Left lobe of liver (tissue), 2 donors: ENCODE measurements at places on chromosomes 12 and 14.

- no peak for DNase-seq
Observed at GRCh38 chr12:75477137-75477536, 3.4 kb upstream of the GLIPR1 start.

GRCh38 chr12:48988030-48988649 is 10.0 kb downstream of the WNT1 start:
- DNase-seq, result peak; percentile 69

DNA sequence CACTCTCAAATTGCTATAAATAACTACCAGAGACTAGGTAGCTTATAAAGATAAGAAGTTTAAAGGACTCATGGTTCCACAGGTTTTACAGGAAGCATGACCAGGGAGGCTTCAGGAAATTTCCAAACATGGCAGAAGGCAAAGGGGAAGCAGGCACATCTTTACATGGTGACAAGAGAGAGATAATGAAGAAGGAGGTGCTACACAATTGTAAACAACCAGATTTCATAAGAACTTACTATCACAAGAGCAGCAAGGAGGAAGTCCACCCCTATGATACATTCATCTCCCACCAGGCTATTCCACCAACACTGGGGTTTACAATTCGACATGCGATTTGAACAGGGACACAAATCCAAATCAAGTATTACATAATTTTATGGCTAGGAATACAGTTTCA is 257.7 kb downstream of the BTG1 start:
- no peak for DNase-seq

- DNase-seq, result peak; percentile 62
Observed at GRCh38 chr12:121240484-121241101, 30.7 kb downstream of the P2RX4 start.

- DNase-seq, result no peak
Observed at GRCh38 chr14:98957211-98958047, 314.6 kb downstream of the BCL11B start.

DNA sequence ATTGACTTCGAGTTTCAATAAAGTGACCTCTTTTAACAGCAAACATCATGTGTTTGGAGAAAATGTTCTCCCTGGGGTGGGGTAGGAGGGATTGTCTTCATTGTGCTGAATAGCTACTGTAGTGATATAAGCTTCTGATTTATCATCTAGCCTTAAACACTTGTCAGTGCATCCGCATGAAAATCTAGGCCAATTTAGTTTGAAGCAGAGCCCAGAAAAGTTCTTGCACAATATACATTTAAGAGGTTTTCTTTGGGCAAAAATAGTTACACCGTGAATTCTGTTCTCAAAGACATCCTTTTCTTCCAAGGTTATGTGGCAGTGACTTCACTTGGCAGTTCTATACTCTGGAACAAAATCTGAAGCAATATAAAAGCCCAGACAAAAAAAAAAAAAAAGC is 136.0 kb upstream of the IFNG-AS1 start:
- DNase-seq, result no peak

GRCh38 chr12:27806259-27806658 is 26.2 kb upstream of the MANSC4 start:
- DNase-seq, result no peak

DNA sequence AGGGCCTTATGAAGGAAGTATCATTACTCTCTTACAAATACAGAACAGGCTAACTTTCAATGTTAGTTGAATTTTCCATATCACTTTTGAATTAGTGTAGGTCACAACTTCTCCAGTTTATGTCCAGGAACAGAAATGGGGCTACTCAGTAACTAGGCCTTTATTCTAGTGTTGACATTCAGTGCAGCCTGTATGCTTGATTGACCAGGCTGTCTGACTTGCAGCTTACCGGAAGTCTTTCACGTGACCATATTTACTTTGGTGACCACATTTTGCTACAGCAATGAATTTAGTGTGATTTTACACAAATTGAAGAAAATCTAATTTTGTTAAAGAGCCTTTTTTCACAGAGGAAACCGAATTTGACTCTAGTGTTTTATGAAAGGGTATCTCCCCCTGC is 12.4 kb downstream of the MTERF2 start:
- no peak for DNase-seq

GRCh38 chr12:19692091-19692490 is 252.8 kb downstream of the AEBP2 start:
- no peak for DNase-seq
